ENCODE measurements at places on chromosomes 4 and X. TPM values are rescaled to one million over a fixed set of nuclear protein-coding genes. Genes with fewer than 3 reads are reported as not detected.

DNA sequence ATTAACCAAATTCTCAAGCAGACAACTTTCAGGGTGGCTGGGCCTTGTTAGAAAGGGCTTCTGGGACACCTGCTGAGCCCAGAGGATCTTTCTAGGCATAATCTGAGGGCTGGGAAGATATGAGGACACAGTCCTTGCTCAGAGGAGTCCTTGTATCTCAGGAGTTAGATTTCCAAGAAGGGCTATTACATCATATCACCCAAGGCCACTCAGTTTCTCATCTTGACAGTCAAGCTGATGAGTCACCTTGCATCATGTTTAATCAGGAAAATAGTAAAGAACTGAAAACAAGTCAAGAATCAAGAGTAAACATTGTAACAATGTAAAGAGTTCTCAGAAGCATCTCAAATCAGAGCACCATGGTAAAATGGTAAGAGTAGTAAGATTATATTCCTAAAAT is 4.0 kb downstream of the PCYT1B start:
- no peak for DNase-seq

NIPAL1 gene
- total RNA-seq: 1.4 TPM

GRCh38 chrX:134419784-134420183 is 40.2 kb upstream of the HPRT1 start:
- DNase-seq: no peak

DNA sequence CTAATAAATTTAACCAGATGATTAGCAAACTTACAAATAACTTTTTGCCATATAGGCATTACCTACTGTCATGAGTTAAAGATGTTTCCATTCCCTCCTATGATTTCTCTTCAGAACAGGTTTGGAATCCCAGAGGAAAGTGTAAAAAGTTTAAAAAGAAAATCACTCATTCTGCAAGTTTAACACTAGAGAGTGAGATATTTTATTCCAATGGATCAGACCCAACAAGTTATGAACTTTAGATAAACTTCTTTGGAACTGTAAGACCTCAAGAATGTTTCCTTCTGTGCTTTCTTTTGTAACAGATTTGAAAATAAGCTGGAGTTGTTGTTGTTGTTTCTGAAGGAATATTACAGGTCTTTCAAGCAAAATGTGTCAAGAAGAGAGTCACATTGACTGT is 51.6 kb downstream of the PPP3CA start:
- no peak for DNase-seq

MBNL3 gene
- 56.2 TPM for total RNA-seq

- no peak for DNase-seq
Observed at GRCh38 chr4:185685804-185686203, 126.2 kb downstream of the SORBS2 start.

- no peak for DNase-seq
Observed at GRCh38 chrX:18151649-18152048, 69.0 kb downstream of the BEND2 start.

DNA sequence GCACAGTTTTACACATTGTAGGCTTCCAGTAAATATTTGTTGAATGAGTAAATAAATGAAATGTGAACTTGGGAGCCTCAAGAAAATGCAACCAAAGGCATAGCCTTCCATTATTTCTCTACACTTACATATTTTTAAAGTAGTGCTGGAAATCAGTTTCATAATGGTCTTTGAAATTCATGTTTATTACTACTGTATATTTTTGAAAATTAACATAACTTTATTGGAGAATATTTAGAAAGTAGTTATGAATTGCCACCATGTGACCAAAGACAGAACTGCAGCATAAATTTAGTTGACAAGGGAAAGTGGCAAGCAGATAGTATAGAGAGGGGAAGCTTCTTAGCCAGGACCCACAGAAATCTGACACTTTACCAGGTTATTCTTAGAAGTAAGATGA is 6.4 kb downstream of the TCEAL8 start:
- no peak for DNase-seq

DNA sequence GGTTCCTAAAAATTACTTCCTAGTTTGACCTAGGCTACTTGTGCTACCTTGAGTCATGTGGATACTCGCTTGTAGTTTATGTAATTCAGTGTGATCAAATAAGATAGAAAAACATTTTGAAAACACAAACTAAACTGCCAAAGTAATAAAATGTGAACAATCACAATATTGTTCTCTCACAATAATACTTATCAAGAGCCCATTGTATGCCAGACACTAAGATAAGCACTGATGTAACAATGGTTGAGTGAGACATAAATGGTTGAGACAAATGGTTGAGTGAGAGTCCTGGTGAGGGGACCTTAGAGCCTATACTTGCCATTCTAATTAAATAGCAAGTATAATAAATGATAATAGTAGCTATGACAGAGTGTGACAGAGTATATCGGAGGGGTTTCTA is 41.7 kb downstream of the RFC1 start:
- no peak for DNase-seq

- no peak for DNase-seq
Observed at GRCh38 chr4:10100734-10101216, 15.8 kb downstream of the WDR1 start.

NR3C2 gene
- 25.9 TPM for total RNA-seq

DNA sequence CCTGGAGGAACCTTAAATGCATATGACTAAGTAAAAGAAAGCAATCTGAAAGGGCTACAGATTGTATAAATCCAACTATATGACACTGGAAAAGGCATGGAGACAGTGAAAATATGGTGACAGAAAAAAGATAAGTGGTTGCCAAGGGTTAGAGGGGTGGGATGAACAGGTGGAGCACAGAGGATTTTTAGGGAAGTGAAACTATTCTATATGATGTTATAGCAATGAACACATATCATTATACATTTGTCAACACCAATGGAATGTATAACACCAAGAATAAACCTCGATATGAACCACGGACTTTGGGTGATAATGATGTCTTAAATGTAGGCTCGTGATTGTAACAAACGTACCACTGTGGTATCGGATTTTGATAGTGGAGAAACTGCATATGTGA is 40.7 kb downstream of the NPY5R start:
- no peak for DNase-seq

TRIM75 gene
- not detected for total RNA-seq

DNA sequence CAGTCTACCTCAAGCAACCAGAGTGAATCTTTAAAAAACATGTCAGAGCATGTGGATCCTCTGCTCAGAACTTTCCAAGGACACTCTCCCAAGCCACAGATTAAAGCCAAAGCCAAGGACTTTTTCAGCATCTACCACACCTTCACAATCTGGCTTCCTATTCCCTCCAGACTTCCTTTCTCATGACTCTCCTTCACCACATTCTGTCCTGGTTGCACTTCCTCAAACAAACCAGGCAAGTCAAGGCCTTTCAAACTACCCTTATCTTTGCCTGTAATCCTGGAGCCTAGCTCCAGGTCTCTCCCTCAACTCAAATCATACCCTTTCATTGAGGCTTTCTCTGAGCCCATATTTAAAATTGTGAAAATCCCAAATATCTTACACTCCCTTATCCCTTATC is 191.6 kb upstream of the GALNTL6 start:
- DNase-seq: no peak

HHIP gene
- 0.43 TPM for total RNA-seq

GRCh38 chr4:5545271-5545670 is 163.1 kb downstream of the EVC2 start:
- DNase-seq: no peak

DNA sequence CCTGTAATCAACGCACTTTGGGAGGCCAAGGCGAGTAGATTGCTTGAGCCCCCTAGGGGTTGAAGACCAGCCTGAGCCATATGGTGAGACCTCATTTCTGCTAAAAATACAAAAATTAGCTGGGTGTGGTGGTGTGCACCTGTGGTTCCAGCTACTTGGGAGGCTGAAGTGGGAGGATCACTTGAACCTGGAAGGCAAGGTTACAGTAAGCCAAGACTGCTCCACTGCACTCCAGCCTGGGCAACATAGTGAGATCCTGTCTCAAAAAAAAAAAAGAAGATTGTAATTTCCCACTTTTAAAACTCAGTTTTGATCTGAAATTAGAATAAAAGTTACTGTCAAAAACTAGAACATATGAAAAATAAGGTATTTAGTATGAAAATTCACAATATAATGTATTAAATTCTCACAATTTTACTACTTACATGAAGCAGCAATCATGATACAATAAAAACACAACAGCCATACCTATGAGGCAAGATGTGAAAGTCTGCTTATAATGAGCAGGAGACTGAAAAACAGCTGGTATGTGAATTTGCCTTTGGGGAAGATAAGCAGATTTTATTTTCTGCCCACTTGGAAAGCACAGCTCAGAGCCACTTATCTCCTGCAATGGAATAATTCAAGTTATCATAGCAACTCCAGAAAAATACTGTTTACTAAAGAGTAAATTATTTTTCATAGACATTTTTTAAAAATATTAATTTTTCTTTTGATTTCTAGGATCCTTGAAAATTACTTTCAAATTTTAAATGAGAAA is 50.6 kb downstream of the ZGRF1 start:
- DNase-seq: no peak

- DNase-seq: no peak
Observed at GRCh38 chr4:121189326-121190215, 25.4 kb upstream of the TNIP3 start.

DNA sequence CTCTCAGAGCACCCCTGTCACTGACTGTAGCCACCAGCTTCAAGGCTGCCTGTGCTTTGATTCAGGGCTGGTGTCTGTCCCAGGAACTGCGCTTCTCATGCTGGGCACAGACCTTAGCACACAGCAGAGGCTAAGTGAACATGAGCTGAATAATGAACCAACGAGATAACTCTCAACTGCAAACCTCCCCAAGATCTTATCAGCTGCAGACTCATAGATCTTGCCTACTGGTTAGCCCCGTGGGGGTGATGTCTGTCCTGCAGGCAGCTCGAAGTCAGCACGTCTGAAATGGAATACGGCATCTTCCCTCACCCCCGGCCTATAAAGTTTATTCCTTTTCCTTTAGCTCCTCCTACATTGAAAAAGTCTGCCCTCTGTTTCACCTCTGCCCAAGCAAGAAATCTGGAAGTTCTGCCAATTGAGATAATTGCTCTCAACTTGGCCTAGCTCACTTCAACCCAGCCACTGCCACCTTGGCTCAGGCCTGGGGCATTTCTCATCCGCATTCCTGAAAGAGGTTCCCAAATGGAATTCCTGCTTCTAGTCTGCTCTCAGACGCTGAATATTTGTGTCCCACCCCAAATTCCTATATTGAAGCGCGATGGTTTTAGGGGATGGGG is 73.7 kb downstream of the GATB start:
- DNase-seq: no peak

P2RY8 gene
- total RNA-seq: 1.3 TPM

DNA sequence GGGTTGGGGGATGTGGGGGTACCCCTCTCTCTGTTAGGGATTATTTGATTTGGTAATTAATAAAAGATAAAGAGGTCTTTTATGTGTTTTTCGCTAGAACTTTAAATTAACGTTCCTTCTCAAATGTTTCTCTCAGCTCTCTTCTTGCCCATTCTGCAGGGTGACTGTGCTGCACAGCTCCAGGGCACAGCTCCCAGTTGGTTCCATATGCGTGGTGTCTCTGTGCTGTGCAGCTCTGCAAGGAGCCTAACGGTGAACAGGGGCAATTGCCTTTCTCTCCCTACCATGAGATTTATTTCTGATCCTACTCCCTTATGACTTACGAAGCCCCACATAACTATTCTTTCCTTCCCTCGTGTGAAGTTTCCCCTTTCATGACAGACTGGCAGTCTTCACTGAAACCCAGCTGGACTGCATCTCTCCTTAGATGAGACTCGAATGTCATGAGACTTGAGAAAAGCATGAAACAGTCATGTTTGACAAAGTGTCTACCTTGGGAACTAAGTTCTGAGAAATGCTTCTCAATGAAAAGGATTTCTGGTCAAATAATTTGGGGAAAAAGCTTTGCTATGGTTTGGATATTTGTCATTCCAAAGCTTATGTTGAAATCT is 50.2 kb upstream of the SPRY1 start:
- DNase-seq: no peak
